ENCODE measurements at places on chromosomes 4 and X. TPM values are rescaled to one million over a fixed set of nuclear protein-coding genes. Genes with fewer than 3 reads are reported as not detected.

ITM2A gene
- total RNA-seq, result not detected

GRCh38 chr4:36303426-36304137 lies 22.2 kb downstream of the DTHD1 start:
- no peak overlapping the region for H3K27ac ChIP-seq
- no peak overlapping the region for H3K4me3 ChIP-seq
- H3K36me3 ChIP-seq, result no peaks in the 10 kb centered on the region

NLRP2B gene
- total RNA-seq, result not detected

DNA sequence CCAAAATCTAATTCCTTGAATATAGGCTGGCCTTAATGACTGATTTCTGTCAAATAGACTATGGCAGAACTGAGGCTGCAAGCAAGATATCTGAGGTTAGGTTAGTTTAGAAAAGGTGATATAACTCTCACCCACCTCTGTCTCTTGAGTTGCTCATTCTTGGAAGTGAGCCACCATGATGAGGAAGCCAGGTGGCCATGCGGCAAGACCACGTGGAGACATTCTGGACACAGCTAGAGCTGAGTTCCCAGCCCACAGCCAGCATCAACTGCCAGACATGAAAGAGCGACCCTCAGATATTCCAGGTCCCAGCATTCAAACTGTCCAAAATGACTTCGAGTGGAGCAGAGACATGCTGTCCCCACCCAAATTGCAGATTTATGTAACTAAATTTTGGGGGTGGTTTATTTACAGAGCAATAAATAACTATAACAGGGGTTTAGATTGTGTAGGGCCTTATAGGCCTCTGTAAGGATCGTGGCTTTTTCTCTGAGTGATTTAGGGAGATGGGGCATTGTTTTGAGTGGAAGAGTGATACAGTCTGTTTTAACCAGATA lies 33.7 kb downstream of the USP53 start:
- H3K4me1 ChIP-seq, result peaks cover 6% of the 10 kb centered on the region
- peak overlapping the region; percentile 61 for H3K27ac ChIP-seq
- no peak for DNase-seq
- H3K27me3 ChIP-seq, result no peaks in the 10 kb centered on the region
- H3K4me3 ChIP-seq, result no peak overlapping the region

GRCh38 chrX:149010853-149011224 lies 494.3 kb downstream of the IDS start:
- DNase-seq, result no peak
- no peaks in the 10 kb centered on the region for H3K36me3 ChIP-seq
- H3K4me3 ChIP-seq, result no peak overlapping the region
- no peaks in the 10 kb centered on the region for H3K27me3 ChIP-seq

- H3K36me3 ChIP-seq, result no peaks in the 10 kb centered on the region
- peak; percentile 20 for DNase-seq
- H3K27ac ChIP-seq, result no peak overlapping the region
- H3K4me3 ChIP-seq, result no peak overlapping the region
- H3K4me1 ChIP-seq, result no peaks in the 10 kb centered on the region
Observed at GRCh38 chrX:119885554-119886428, 9.9 kb upstream of the AKAP14 start.

- H3K27me3 ChIP-seq, result no peaks in the 10 kb centered on the region
- no peak overlapping the region for H3K4me3 ChIP-seq
- H3K4me1 ChIP-seq, result no peaks in the 10 kb centered on the region
- no peaks in the 10 kb centered on the region for H3K36me3 ChIP-seq
- no peak overlapping the region for H3K27ac ChIP-seq
Observed at GRCh38 chrX:3026074-3026815, 15.0 kb upstream of the ARSF start.

FATE1 gene
- total RNA-seq, result not detected

- no peak for DNase-seq
- no peaks in the 10 kb centered on the region for H3K36me3 ChIP-seq
- no peak overlapping the region for H3K27ac ChIP-seq
Observed at GRCh38 chr4:150061086-150061776, 17.0 kb upstream of the DCLK2 start.

DNA sequence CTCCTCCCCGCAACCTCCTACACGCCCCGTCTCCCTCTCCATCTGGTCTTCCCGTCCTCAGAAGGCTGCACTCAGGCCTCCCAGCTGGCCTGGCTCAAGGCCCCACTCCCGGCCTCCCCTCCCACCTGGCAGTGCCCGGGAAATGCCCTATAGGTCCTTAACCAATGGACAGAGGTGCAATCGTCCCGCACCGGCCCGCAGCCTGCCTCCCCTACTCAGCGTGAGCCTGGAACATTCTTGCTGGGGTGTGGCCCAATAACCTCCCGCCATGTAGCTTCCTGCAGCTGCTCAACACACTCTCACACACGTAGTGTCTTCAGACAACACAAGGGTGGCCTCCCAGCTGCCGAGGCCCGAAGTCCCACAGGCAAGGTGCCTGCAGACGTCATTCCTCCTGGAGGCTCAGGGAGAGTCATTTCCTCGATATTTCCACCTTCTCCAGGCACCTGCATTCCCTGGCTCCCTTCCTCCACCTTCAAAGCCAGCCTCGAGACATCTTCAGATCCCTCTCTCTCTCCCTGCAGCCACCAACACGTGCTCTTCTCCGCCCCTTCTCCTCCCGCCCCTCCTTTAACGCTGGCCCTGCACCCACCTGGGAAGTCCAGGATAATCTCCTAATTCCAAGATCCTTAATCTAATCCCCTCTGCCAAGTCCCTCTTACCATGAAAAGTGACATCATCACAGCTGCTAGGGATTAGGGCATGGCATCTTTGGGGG lies 56.2 kb downstream of the ADRA2C start:
- H3K4me3 ChIP-seq, result no peak overlapping the region
- H3K27me3 ChIP-seq, result peaks cover 76% of the 10 kb centered on the region
- H3K4me1 ChIP-seq, result no peaks in the 10 kb centered on the region
- DNase-seq, result no peak
- no peak overlapping the region for H3K27ac ChIP-seq

CXCR3 gene
- total RNA-seq, result not detected

DNA sequence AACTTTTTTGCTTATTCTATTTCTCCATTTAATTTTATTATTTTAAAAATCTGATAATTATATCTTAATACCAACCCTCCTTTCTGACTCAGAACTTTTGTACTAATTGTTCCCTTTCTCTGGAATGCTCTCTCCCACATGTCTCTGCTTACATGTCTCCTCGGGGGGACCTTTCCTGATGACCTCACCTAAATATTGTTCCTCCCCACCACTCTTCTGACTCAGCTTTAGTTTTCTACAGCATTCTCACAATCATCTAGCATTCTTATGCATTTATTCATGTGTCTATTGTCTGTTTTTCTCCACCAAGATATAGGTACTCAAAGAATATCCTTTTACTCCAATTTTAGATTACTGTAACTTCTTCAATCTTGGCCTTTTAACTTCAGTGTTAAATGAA lies 128.7 kb downstream of the MSL3 start:
- DNase-seq, result peak; percentile 51
- no peak overlapping the region for H3K4me3 ChIP-seq
- peak overlapping the region; percentile 66 for H3K27ac ChIP-seq
- H3K27me3 ChIP-seq, result peaks cover 6% of the 10 kb centered on the region
- no peaks in the 10 kb centered on the region for H3K36me3 ChIP-seq

DNA sequence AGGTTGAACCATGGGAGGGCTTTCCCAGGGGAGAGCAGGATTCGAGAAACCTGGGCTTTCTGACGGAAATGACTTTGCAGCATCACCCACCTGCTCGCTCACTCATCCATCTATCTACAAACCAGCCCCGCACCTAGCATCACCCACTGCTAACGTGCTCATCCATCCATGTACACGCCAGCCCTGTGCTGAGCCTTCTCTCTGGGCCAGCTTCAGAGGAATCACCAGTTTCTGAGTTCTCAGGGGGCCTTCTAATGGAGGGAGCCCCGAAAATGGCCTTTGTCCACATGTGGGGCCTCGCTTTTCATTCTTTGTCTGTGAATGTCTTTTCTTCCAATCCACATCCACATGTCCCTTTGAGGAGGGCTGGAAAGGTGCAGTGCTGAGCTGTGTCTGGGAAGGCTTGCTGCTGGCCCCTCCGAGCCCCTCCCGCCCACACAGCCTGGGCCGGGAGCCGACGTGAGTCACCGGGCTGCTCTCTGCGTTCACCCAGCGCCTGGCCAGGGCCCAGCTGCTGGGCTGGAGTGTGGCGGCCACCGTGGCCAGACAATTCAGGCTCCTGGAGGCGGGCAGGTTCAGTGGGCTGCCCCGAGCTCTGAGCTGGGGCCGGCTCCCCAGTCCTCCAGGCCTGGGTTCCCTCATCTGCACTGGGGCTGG lies 14.7 kb downstream of the SORCS2 start:
- no peaks in the 10 kb centered on the region for H3K36me3 ChIP-seq
- peak; percentile 88 for DNase-seq
- H3K27me3 ChIP-seq, result no peaks in the 10 kb centered on the region
- peaks cover 39% of the 10 kb centered on the region for H3K4me1 ChIP-seq

DNA sequence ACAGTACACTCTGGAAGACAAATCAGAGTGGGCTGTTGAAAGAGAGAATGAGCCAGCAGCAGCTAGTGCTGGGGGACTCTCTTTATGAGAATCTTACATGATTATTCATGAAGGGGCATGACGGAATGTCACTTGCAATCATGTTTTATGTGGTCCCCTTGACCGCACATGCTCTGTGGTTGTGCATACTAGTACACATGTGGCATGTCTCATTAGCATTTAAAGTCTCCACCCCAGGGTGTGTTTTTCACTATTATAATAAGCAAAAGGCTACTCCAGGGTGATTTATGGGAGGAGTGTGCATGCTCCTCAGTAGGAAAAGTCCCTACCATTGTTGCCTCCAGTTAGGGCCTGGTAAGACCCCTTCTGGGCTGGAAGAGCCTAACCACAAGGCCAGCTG lies 30.7 kb upstream of the MAGEA11 start:
- DNase-seq, result no peak
- H3K27ac ChIP-seq, result no peak overlapping the region
- H3K27me3 ChIP-seq, result no peaks in the 10 kb centered on the region
- H3K4me3 ChIP-seq, result no peak overlapping the region
- no peaks in the 10 kb centered on the region for H3K4me1 ChIP-seq

DNA sequence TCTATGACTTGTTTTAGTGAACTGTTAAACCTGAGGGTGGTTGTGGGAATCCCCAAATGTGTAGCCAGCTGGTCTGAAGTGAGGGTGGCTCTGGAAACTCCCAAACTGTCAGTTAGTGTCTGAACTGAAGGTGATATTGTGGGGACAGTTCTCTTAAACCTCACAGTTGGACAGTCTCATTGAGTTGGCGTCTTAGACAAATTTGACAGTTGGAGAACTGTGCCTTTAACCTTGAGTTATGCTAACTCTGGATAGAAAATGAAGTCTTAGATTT lies 20.7 kb upstream of the CTSO start:
- H3K36me3 ChIP-seq, result no peaks in the 10 kb centered on the region
- no peaks in the 10 kb centered on the region for H3K27me3 ChIP-seq
- H3K27ac ChIP-seq, result no peak overlapping the region
- DNase-seq, result no peak
- H3K4me3 ChIP-seq, result no peak overlapping the region
- H3K4me1 ChIP-seq, result no peaks in the 10 kb centered on the region

DNA sequence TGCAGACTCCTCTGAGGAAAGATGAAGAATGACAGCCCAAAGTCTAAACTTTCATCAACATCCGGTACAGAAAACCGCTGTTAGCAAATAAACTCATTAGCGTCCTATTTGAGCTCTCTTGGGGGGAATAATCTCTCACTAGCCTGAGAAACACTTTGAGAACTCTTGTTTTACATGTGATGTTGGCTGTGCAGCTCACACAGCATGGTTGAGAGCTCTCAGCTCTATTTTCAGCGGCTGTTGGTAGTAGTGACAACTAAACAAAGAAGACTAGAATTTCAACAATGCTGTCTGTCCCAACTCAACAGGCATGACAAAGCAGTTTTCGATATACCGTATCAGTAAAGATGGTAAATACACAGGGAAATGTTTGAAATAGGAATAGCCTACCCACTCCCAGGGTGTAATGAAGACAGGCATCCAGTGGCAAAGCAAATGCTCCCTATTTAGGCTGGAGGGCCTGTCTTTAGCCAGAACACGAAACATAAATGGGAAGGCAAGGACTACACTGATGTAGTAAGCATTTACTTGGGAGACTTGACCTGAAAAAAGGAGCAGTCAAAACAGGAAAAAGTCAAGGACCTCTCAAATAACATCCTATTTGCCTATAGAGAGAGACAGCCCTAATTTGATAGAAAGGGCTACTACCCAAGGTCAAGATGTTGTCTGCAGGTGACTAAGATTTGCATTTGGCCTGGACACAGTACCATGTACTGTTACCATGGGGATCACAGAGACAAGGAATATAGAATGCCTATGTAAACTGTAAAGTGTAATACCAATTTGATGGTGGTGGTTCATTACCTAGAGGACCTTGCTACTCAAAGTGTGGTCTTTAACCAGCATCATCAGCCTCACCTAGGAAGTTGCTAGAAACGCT lies 60.4 kb downstream of the PPEF2 start:
- no peaks in the 10 kb centered on the region for H3K36me3 ChIP-seq
- no peaks in the 10 kb centered on the region for H3K27me3 ChIP-seq
- H3K27ac ChIP-seq, result no peak overlapping the region
- H3K4me3 ChIP-seq, result no peak overlapping the region

GRCh38 chr4:114027596-114027995 lies 48.1 kb upstream of the ARSJ start:
- no peak overlapping the region for H3K27ac ChIP-seq
- no peaks in the 10 kb centered on the region for H3K36me3 ChIP-seq
- no peak overlapping the region for H3K4me3 ChIP-seq
- DNase-seq, result no peak

GRCh38 chr4:79455216-79455615 lies 47.2 kb upstream of the GK2 start:
- no peak for DNase-seq
- H3K27ac ChIP-seq, result no peak overlapping the region
- no peak overlapping the region for H3K4me3 ChIP-seq
- peaks cover 36% of the 10 kb centered on the region for H3K27me3 ChIP-seq
- H3K36me3 ChIP-seq, result no peaks in the 10 kb centered on the region
- H3K4me1 ChIP-seq, result no peaks in the 10 kb centered on the region

GRCh38 chr4:130675266-130675665 lies 1579.3 kb downstream of the C4orf33 start:
- H3K4me1 ChIP-seq, result no peaks in the 10 kb centered on the region
- H3K27me3 ChIP-seq, result no peaks in the 10 kb centered on the region
- no peak overlapping the region for H3K4me3 ChIP-seq
- H3K36me3 ChIP-seq, result no peaks in the 10 kb centered on the region

- no peaks in the 10 kb centered on the region for H3K27me3 ChIP-seq
- H3K36me3 ChIP-seq, result no peaks in the 10 kb centered on the region
- no peak overlapping the region for H3K4me3 ChIP-seq
- no peak for DNase-seq
Observed at GRCh38 chr4:153781280-153781679, 7.6 kb downstream of the SFRP2 start.

KLKB1 gene
- total RNA-seq, result 0.96 TPM

F11 gene
- not detected for total RNA-seq

DNA sequence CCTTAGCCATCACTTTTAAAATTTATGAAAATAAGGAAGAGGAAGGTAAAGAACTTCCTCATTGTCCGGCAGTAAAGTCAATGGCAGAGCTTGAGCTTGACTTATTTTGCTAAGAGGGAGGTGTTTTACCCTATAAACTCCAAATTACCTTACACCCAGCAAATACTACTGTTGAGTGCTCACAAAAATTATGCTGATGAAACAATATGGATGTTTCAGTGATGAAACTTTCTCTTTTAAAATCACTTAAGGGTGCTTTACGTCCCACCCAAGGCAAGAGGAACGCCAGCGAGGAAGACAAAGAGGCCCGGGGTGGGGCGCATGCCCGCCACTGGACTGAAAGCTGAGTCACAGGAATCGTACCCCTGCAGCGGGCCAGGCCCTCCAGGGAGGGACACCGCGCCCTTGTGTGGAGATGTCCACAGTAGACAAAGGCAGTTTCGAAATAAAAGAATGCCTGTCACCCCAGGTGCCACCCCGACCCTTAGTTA lies 560 bp upstream of the TMSB4X start:
- peaks cover 29% of the 10 kb centered on the region for H3K36me3 ChIP-seq
- peak overlapping the region; percentile 84 for H3K27ac ChIP-seq
- H3K27me3 ChIP-seq, result peaks cover 14% of the 10 kb centered on the region
- DNase-seq, result peak; percentile 56

Data from MCF 10A (cell line).